NCI-H1105 treated with DMSO at 0.1 percent for 48 hours (cell line): ENCODE measurements at places on chromosomes 6 and 20.

GRCh38 chr20:8367689-8368088 is 235.6 kb downstream of the PLCB1 start:
- no peak for DNase-seq

DNA sequence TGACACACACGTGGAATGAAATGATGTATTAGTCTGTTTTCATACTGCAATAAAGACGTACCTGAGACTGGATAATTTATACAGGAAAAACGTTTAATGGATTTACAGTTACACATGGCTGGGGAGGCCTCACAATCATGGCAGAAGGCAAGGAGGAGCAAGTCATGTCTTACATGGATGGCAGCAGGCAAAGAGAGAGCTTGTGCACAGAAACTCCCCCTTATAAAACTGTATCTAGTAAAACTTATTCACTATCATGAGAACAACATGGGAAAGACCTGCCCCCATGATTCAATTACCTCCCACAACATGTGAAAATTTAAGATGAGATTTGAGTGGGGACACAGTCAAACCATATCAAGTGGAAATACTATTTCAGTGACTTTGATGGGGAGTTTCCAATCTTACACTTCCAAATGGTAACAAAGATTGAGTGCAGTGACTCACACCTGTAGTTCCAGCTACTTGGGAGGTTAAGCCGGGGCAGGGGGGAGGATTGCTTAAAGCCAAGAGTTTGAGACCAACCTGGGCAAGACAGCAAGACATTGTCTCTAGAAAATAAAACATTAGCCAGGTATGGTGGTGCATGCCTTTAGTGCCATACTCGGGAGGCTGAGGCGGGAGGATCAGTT is 8.2 kb upstream of the LY86 start:
- DNase-seq: no peak

- DNase-seq: no peak
Observed at GRCh38 chr6:156839591-156840001, 62.4 kb downstream of the ARID1B start.

GRCh38 chr6:88442737-88443136 is 276.6 kb upstream of the CNR1 start:
- DNase-seq: no peak

DNA sequence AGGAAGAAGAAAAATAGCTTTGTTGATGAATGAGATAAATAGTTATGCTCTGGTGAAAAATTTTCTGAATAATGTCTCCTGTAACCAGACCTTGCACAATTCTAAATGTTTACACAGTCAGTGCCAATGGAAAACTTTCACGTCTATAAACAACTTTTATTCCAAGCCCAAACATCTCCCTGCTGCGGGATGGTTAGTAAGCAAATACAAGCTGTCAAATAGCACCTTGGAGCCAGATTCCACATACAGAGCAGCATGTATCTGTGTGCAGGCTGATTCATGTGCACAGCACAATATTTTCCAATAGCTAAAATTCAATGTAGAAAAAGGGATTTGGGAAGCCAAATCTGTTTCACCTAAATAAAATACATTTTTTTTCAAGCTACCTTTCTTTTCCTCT is 813.3 kb downstream of the HACE1 start:
- no peak for DNase-seq

DNA sequence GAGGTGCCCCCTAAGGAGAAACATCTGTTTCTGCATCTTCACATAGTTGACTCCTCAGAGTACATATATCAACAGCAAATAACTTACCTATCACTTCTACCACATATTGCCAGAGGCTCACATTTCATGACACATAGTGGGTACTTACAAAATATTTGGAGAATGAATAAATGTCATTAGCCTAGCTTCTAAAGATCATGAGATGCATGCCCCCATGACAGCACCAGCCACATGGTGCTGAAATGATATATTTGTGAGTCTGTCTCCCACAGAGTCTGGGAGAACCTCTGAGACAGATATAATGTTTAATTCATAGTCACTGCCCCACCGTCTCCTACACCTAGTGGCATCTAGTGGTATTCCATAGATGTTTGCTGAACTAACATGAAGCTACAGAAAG is 555.6 kb downstream of the KIF16B start:
- no peak for DNase-seq

DNA sequence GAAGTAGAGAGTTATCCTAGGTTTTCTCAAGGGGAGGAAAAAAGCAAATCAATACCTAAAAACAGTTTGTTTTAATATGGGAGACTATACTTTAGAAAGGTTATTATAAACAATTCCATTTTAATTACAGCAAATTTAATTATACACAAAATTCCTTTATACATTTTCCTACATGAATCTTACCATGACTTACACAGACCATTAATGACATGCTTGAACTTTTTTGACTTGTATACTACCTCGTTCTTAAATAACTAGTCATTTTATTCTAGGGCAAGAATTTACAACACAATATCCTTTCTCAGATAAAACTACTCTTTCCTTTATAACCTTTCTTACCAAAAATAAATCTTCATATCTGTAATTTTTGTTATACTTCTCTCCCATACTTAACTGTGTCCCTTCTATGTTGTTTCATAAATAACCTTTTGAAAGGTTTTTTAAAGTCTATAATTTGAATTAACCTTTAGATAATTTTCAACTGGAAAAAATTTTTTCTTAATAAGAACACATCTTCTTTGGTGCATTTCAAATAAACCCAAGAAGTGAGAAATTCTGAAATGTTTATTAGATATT is 729.4 kb downstream of the TENT5A start:
- DNase-seq: no peak

GRCh38 chr20:8777911-8778310 is 291.0 kb upstream of the PLCB4 start:
- DNase-seq: no peak

DNA sequence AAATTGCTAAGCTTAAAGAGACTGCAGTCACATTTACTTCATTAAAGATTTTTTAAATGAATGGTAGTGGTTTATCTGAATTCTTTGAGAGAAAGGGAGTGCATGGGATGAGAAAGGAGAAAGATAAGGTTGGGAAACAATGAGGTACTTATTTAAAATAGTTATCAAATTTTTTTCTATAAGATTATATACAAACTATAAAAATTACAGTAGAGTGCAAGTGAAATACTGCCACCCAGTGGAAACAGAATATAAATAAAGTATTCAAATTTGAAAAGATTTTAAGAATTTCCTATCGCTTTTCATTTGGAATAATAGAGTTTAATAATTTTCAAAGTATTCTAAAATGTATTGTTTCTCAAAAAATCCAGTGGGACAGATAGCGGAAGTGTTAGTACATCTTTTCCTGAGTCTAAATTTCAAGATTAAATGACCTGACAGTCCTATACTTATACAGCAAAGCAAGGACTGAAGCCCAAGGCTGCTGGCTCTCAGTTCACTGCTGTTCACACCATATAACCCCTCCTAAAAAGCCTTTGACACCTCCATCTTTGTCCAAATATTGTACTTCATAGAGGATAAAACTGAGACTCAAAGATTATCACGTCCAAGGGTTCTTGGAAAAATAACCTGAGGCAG is 31.1 kb downstream of the EPM2A start:
- DNase-seq: peak; percentile 24

DNA sequence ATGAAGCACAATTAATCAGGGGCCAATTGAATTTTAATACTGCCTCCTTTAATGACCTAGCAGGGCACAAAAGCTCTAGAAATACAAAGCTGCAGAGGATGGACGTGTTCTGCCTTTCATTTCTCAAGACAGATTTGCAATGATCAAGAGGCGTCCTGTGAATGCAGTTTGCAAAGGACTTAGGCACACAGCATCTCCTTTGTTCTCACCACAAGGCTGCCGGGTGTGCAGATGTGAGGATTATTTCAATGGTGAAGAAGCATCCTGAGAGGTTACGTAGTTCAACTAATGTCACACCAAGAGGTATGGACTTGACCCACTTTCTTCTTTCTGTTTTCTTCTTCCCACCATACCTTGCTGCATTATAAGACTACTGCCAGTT is 42.9 kb upstream of the SPTLC3 start:
- no peak for DNase-seq

DNA sequence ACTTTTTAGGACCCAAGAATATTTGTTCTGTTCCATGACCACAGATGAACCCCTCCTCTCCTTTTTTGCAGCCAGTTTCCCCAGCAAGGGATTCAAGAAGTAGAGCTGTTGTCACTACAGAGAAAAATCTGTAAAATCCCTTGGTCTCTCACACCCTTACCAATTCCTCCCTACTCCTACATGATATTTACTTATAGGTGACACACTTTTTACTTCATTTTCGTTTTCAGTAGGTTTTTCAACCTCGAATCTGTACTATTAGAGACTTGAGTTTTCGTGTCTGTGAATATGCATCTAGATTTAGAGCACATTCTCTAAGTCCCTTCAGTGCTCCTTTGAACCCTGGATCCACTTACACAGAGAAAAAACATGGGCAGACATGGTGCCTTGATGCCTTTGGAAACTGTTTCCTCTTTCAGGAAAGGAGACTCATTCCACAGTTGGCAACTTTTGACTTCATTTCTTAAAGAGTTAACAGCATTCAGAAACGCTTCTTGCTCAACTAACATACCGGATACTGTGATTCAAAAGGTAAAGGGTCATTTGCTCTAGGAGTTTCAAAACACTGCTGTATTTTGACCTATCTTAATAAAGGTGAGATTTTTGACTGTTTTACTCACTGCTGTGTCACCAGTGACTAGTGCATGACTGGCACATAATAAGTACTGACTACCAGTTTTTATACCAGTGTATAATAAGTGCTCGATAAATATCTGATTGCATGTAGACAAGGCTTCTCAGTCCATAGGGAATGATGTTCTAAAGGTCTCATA is 50.6 kb downstream of the LAMA4 start:
- DNase-seq: no peak

GRCh38 chr6:31702405-31702818 is 712 bp downstream of the ABHD16A start:
- peak; percentile 39 for DNase-seq

- DNase-seq: no peak
Observed at GRCh38 chr20:53881362-53881761, 189.0 kb downstream of the BCAS1 start.

- DNase-seq: no peak
Observed at GRCh38 chr6:37946057-37946456, 126.5 kb downstream of the ZFAND3 start.

GRCh38 chr6:160362556-160362955 is 14.4 kb downstream of the SLC22A3 start:
- no peak for DNase-seq

GRCh38 chr6:40042232-40042631 is 108.0 kb upstream of the MOCS1 start:
- no peak for DNase-seq

DNA sequence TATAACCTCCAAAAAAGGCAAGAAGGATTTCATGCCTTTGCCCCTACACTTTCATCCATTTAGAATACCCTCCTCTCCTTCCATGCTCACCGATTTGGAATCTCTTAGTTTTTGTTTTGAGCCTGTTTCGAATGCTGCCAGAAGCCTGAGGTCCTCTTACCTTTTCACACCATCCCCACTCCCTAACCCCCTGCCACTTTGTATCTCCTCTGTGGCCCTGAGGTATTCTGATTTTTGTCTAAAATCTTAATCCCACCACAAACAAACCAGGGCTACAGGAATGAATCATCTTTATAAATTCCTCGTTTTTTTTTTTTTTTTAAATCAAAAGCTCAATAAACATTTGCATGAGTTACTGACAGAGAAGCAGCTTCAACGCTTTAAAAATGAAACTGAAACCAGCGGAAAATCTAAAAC is 1.6 kb upstream of the RPS12 start:
- no peak for DNase-seq

- peak; percentile 11 for DNase-seq
Observed at GRCh38 chr6:132161283-132161682, 210.1 kb upstream of the CCN2 start.

GRCh38 chr6:13397359-13398068 is 69.2 kb upstream of the TBC1D7 start:
- DNase-seq: no peak

- DNase-seq: no peak
Observed at GRCh38 chr6:149889326-149889725, 8.6 kb downstream of the RAET1E start.

- DNase-seq: no peak
Observed at GRCh38 chr6:49698478-49698877, 14.9 kb downstream of the CRISP2 start.

DNA sequence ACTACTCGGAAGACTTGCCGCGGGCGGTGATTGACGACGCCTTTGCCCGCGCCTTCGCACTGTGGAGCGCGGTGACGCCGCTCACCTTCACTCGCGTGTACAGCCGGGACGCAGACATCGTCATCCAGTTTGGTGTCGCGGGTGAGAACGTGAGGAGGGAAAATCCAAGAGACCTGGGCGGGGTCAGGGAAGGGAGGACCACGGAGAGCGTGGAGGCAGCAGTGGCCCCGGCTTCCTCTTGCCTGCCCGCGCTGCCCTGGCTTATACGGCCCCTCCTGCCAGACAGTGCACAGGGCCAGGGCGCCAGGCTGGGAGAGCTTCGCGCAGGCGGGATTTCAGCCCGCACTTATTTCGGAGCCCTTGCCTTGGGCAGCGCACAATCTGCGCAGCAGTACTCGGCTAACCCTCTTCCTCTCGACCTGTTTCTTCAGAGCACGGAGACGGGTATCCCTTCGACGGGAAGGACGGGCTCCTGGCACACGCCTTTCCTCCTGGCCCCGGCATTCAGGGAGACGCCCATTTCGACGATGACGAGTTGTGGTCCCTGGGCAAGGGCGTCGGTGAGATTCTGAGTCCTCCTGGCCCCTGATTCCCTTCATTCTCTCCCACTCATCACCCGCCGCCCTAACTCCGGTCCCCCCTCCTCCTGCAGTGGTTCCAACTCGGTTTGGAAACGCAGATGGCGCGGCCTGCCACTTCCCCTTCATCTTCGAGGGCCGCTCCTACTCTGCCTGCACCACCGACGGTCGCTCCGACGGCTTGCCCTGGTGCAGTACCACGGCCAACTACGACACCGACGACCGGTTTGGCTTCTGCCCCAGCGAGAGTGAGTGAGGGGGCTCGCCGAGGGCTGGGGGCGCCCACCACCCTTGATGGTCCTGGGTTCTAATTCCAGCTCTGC is 2.0 kb downstream of the MMP9 start:
- DNase-seq: peak; percentile 49

DNA sequence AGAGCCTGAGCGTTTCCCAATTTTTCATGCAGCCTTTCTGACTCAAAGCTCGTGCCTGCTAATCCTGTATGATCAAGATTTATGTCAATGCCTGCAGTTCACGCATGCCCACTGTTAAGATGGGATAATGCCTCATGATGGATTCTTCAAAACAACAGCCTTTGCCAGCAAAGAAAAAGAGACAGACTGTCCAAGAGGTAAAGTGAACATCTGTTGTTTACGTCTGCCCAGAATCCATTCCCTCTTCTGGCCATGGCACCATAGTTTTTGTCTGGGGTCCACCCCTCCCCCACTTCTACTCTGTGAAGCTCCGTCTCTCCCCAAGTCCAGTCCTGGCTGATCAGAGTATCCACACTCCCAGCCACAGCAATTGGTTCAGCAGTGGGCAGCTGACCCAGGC is 91.9 kb upstream of the EYA2 start:
- DNase-seq: peak; percentile 43

DNA sequence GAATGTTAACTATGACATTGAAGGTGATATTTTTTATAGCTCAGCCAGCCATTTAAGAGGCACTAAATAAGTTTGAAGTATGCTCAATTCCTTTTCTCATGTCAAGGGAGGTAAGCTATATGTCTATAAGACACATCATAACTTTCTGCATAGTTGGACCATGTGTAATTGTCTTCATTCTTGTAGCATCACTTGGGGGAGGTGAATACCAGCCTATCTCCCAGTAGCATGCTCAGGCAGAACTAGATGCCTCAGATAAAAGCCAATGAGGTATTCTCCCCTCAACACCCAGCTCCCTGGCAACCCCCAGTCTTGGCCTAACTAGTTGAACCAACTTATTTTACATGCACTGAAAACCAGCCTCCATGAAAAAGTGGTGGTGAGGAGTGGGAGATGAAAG is 158.3 kb upstream of the JAG1 start:
- no peak for DNase-seq
